ENCODE measurements at places on chromosomes 3 and 15. TPM values are rescaled to one million over a fixed set of nuclear protein-coding genes. Genes with fewer than 3 reads are reported as not detected.

The C3orf80 gene
- total RNA-seq: 2.1 TPM

The ADGRG7 gene
- total RNA-seq: not detected

The TBC1D5 gene
- 16.3 TPM for total RNA-seq

The SKOR1 gene
- total RNA-seq: 0.05 TPM

The SLC51A gene
- total RNA-seq: not detected

The MESP2 gene
- 0.54 TPM for total RNA-seq

The GPR149 gene
- not detected for total RNA-seq

The FBLN2 gene
- 3.6 TPM for total RNA-seq

The CCR9 gene
- total RNA-seq: not detected

The PRRT3 gene
- total RNA-seq: 2.0 TPM

The KCNAB1 gene
- not detected for total RNA-seq

The QARS1 gene
- total RNA-seq: 126 TPM

The OXSM gene
- total RNA-seq: 18.1 TPM

The C3orf22 gene
- total RNA-seq: not detected

The CCR8 gene
- not detected for total RNA-seq

The IL5RA gene
- total RNA-seq: not detected

The ZBTB47 gene
- total RNA-seq: 6.5 TPM

The MUC20 gene
- 0.73 TPM for total RNA-seq

The SLC38A3 gene
- total RNA-seq: not detected

The SLC12A1 gene
- total RNA-seq: not detected

The SUSD5 gene
- total RNA-seq: 3.6 TPM
